ENCODE measurements at places on chromosomes 4 and X.
A peak's percentile ranks its signal among the peaks of the same experiment; 100 is the strongest.

- no peak for DNase-seq
Measured at GRCh38 chr4:3386526-3386925, 55.2 kb upstream of the HGFAC start.

DNA sequence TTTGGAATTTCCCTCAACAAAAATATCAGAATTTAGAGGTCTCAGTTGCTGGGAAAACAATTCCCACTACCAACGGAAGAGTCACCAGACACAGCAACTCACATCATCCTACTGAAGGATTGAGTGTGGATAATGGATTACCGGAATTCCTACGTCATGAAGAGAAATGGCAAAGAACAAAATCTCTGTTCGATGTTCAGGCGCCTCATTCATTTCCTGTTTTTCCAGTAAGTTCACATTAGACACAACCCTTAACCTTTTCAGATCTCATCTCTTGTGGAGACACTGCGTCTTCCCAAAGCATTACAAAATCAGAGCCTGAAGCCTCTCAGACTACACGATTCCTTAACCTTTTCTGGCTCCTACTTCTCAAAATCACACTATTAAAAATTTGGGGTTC lies 58.5 kb upstream of the CPEB2 start:
- DNase-seq: no peak

DNA sequence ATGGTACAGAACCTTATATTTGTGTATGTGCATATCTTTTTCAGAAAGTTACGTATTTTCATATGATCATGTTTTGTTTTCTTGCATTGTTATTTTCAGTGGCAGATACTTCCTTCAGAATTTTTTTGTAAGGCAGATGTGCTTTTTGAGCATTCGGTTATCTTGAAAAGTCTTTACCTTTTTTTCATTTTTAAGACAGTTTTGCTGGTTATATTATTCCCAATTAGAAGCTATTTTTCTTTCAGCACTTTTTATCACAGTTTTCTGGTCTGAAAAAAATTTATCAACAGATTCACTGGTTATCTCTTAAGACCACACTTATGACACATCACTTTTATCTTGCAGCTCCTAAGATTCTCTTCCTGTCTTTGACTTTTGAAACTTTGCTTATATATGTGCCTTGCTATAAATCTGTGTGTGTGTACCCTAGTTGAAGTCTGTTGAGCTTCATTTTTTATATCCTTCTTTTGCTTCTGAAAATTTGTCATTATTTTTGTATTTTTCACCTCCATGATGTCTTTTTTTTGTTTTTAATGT lies 53.1 kb downstream of the ZNF732 start:
- DNase-seq: no peak

DNA sequence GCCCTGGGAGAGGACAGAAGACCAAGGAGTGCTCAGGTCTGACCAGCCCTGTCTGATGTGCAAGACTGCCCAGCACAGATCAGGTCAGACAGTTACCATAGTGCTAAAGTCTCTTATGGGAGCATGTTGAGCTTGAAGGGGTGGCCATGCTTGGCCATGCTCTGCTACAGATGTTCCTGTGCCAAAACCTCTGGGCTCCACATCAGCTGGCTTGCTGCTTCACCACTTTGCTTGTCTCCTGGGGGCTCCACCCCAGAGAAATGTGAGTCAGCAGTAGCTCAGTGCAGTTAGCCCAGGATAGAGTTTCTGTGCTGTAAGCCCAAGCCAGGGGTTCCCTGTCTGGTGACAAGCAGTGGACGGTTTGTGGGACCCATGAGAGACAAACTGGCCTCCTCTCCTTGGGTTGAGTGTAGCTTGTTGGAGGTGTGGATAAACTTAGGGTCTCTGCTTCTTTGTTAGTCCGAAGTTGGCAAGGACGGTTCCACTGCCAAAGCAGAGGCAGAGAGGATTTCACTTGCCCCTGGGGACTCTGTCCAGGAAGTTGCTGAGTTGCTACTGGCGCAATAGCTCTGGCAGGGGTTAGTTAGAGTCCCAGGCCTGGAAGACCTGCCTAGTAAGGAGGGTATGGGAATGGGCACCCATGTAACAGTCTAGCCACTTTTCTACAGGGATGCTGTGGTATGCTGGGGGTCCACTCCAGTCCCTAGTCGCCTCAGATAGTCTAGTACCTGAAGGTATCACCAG lies 8.7 kb upstream of the TMSB15C start:
- no peak for DNase-seq

- DNase-seq: no peak
Measured at GRCh38 chrX:72624194-72624593, 51.6 kb upstream of the HDAC8 start.

DNA sequence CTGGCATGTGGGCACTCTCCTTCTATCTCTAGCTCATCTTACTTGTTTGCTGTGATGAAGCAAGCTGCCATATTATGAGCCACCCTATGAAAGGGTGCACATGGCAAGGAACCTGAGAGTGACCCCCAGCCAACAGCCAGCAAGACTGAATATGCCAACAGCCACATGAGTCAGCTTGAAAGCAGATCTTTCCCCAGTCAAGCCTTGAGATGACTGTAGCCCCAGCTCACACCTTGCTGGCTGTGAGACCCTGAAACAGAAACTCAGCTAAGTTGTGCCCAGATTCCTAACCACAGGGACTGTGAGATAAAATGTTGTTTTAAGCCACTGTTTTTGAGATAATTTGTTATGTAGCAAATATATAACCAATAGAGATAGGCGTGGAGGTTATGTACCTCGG lies 36.2 kb downstream of the KDM5C start:
- DNase-seq: no peak

- DNase-seq: no peak
Measured at GRCh38 chrX:31993637-31994036, 921.8 kb upstream of the FTHL17 start.

DNA sequence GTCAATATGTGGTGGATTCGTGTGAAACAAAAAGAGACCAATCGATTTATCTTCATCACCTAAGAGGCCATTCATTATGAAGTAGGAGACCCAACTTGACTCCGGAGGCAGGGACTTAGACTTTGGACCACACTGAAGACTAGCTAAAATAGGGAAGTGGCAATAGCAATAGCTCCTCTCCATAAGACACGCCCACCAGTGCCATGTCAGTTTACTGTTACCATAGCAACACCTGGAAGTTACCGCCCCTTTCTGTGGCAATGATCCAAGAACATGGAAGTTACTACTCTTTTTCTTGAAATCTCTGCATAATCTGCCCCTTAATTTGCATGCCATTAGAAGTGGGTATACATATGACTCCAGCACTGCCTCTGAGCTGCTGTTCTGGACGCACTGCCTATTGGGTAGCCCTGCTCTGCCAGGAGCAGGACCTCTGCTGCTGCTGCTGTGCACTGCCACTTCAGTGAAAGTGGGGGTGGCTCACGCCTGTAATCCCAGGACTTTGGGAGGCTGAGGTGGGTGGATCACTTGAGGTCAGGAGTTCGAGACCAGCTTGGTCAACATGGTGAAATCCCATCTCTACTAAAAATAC lies 163.2 kb downstream of the PRKX start:
- no peak for DNase-seq

DNA sequence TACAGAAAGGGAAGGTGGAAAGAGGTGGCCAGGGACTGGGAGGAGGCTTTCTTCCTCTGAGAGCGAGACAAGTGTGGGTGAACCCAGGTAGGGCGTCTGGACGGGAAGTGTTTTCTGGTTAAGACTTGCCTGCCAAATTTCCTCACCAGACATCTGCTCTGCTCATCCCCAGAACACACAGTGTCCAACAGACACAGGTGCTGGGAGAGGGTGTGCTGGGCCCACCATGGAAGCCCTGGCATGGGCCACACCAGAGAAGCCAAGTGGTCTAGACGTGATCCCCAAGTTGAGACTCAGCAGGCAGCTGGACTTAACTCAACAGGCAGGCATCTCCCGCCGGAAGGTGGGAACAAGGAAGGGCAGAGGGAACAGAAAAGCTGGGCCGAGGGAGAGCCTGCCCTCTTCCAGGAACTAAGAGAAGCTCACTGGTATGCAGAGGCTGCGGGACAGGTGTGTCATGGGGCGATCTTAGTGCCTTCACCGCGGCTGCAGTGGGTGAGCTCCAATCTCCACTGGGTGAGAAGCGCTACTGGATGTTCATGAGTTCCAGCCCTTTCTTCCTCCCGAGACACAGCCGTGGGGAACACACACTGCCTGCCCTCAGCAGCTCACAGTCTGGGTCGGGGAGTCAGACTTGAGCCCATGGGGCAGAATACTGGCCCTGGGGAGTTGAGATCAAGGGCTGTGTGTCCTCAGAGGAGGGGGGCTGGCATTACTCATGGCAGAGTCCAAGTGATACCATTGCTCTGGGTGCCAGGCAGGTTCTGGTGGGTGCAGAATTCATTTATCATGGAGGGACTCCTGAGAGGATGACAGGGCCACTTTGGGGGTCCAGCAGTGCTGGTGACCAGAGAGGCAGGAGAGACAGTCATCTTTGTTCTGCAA lies 110.2 kb downstream of the CPZ start:
- no peak for DNase-seq

DNA sequence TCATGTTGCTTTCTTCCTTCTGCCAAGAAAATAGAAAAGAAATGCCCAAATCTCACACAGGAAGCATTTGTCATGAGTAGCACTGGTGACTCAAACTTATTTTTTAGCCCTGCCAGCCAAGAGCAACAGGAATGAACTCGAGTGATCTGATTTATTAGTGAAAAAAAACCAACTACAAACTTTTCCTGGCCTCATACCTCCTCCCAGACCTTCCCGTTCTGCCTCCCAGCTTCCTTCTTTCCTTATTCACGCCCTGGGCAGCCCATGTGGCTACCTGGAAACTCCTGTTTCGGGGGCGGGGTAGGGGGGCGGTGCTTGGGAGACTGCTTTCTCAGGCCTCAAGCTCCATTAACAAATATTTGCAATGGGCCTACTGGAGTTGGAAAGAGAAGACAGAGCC lies 178.5 kb downstream of the NHS start:
- peak; percentile 55 for DNase-seq

DNA sequence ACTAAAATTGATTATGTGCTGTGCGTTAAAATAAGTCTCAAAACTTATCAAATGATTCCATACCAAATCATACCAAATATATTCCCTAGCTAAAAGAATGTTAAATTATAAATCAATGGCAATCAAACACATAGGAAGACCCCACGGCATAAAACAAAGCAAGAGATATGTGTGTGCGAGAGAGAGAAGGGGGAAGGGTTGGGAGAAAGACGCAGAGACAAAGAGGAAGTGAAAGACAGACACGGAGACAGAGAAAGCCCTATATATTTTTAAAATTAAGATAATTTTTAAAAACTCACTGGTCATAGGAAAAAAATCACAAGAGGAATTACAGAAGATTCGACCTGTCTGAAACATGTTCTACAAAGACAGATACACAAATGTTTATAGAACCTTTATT lies 371.4 kb downstream of the NLGN4X start:
- no peak for DNase-seq

GRCh38 chr4:56803471-56803870 lies 18.0 kb downstream of the SPINK2 start:
- DNase-seq: no peak

DNA sequence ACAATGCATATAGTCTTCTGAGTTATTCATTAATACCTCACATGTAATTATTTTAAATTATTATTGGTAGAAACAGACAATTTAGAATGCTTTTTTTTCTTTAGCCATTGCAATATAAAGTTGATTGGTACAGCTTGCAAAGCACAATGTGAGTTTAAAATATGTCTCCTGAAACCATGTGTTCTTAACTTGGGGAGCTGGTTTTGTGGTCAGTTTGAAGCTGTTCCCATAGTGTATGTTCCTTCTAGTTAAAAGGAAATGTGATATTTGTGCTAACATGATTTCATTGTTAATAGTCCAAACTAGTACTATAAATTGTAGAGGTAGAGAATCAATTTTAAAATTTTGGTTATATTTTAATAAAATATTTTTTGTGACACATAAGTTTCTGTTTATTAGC lies 247.2 kb downstream of the BMPR1B start:
- DNase-seq: no peak

- DNase-seq: peak; percentile 13
Measured at GRCh38 chr4:52704133-52704532, 45.0 kb upstream of the USP46 start.

- peak; percentile 7 for DNase-seq
Measured at GRCh38 chr4:156559346-156559745, 412.3 kb downstream of the PDGFC start.
